ENCODE measurements at places on chromosomes 11 and 22.
A peak's percentile ranks its signal among the peaks of the same experiment; 100 is the strongest.

- DNase-seq, result no peak
These were observed 172.4 kb downstream of the CASP12 start for GRCh38 chr11:104725796-104726408.

GRCh38 chr11:66069715-66070603 is at the start of gene PACS1:
Gene PACS1 (plus strand): TSS chr11:66070272. CDS start chr11:66070487, 215 bp downstream.
- DNase-seq, result peak; percentile 88

DNA sequence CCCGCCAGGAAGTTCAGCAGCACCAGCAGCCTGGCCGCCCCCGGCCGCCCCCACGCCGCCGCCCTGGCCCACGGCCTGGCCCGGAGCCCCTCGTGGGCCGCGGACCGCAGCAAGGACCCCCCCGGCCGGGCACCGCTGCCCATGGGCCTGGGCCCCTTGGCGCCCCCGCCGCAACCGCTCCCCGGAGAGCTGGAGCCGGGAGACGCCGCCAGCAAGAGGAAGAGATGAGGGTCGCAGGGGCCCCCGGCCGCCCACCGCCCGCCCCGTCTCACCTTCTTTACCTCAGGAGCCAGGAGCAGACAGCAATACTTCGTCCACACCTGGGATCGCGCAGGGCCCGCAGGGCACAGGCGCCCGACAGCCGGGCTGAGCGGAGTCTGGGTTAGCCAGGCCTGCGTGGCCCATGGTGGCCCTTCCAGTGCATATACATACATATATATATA is 115.6 kb downstream of the CACNA1I start:
- no peak for DNase-seq

GRCh38 chr11:121550247-121551030 is 97.7 kb upstream of the SORL1-AS1 start:
- no peak for DNase-seq

GRCh38 chr22:29152045-29152953 is 53.4 kb upstream of the EMID1 start:
- DNase-seq, result no peak

DNA sequence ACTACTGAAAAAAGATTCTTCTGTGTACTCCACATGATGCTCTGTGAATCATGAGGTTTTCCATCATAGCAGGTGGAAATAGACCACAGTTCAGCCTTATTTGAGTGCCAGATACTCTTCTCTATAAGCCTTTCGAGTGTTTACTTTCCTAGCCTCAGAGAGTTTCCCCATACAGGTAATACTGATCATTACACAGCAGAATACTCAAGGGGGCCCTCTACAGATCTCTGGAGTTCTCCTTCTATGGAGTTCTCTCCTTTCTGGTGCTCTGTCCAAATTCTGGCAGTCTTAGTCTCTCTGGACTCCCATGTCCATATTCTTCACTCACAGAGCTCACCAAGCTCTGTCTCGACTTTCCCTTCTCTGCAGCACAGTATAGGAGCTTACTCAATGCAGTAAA is 175.7 kb upstream of the CARD18 start:
- no peak for DNase-seq

DNA sequence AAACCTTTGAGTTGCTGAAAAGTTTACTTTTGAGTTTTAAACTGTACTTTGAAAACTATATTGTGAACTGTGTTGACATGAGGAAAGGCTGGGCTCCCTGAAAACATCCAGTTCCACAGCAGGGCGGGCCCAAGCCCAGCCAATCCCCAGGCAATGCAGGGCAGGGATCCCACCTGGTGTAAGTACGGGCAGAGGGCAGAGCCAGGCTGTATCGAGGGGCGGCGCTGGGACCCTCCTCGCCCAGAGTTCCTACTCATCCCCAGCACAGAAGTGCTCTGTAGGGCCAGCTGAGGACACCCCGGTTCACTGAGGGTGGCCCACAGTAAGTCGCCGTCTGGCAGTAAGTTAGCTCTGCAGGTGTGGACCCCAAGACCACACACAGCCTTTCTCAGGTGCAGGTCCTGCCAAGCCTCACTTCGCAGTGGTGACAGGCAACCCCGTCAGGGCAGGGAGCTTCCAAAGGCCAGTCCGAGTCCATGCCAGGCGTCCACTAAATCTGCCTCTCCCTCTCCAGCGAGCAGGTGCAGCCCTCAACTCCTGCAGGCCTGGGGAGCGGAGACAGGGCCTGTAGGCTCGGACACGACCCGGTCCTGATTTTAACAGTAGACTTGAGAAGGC is 6.3 kb downstream of the RASSF7 start:
- DNase-seq, result no peak

DNA sequence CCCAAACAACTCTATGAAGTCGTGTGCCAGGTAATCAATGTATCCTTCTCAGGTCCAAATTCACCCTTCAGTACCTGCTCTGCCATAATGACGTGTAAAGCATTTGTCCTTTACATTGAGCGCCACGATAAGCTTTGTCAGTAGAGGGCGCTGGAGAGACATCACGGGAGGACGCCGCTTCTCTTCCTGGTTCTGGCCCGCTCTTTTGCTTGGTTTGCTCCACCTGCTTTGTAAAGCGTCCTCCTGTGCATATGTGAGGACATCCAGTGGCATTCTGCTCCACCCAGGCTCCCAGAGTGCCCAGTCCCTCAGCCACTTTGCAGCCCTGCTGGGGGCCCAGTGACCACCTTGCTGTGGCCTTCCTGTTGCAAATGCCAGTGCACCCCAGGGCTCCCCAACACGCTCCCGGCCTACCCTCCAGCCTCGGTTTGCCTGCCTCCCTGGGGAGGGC is 61.1 kb downstream of the WT1 start:
- DNase-seq, result peak; percentile 49

- peak; percentile 58 for DNase-seq
These were observed 988 bp downstream of the TNRC6B start for GRCh38 chr22:40178417-40179409.

DNA sequence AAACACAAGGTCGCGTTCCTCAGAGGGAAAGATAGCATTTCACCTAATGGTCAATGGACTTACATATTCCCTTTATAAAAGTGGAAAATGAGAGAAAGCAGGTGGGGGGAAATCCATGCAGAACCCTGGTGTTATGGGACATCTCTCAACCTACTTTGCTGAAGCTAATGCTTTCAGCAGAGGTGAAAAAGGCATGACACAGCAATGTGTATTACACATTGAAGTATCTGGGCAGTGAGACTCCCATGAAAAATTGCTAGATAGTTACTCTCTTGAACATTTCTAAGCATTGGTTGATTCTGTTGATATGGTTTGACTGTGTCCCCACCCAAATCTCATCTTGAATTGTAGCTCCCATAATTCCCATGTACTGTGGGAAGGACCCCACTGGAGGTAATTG is 60.0 kb upstream of the PICALM start:
- no peak for DNase-seq

DNA sequence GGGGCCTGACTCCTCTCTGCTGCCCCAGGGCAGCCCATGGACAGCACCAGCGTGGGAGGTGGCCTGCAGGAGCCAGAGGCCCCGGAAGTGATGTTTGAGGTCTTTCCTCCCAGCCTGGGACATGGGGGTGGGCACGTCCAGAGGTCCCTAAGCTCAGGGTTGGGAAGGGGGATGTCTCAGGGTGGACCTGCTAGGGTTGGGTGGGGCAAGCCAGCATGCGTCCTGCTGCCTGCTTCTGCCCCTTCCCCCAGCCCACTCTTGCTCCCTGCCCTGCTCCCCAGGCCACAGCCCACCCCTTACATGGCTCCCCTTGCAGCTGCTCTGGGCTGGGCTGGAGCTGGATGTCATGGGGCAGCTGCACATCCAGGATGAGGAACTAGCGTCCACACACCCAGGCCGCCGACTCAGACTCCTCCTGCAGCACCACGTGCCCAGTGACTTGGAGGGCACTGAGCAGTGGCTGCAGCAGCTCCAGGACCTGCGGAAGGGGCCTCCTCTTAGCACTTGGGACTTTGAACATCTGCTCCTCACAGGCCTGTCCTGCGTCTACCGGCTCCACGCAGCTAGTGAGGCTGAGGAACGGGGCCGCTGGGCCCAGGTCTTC is 1.3 kb downstream of the FAM180B start:
- no peak for DNase-seq

DNA sequence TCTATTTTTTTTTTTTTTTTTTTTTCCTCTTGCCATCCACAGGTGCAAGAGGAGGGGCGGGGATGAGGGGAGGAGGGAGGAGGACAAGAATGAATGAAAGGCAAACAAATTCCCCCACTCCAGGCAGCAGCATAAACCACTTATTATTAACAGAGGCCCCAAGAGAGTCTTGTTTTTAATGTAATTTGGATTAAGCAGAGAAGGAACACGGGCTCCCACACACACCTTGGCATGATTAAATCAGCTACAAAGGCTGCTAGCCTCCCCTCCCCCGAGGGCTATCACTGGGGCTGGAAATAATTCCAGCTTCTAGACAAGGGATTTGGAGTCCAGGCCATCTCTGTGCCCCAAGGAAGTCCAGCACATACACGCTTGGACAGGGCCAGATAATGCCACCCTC is 93.4 kb upstream of the DRD2 start:
- DNase-seq, result no peak

DNA sequence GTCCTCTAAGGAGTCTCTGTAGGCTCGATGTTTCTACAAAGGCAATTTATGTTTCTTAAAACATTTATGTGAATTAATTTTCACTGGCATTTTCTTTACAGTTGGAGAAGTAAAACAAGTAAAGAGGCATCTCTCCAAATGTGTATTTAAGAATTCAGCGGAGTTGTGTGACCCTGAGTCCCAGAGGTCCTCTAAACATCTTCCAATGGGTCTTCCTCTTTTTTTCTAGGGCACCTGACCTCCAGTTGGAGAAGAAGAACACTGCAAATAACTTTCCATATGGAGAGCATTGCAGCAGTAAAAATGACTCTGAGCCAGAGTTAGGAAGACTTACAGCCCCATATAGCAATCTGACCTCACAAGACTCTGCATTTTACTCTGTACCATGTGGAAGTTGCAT is 480.5 kb upstream of the RAG2 start:
- DNase-seq, result no peak

DNA sequence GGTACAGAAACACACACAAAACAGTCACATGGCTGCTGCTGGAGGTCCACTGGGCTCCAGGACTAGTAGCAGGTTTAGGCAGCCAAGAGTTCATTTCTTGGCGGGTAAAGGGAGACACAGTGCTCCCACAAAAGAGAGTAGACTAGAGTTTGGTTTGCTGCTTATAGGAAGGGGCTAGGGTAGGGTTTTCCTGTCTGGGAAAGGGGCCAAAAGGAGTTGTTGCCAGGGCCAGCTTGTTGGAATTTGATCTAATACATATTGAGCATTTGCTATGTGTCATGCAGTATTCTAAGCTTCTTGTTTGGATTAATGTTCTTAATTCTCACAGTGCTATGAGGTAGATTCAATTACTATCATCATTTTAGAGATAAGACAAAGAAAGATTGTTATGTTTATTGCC is 195.1 kb upstream of the PLET1 start:
- peak; percentile 6 for DNase-seq

DNA sequence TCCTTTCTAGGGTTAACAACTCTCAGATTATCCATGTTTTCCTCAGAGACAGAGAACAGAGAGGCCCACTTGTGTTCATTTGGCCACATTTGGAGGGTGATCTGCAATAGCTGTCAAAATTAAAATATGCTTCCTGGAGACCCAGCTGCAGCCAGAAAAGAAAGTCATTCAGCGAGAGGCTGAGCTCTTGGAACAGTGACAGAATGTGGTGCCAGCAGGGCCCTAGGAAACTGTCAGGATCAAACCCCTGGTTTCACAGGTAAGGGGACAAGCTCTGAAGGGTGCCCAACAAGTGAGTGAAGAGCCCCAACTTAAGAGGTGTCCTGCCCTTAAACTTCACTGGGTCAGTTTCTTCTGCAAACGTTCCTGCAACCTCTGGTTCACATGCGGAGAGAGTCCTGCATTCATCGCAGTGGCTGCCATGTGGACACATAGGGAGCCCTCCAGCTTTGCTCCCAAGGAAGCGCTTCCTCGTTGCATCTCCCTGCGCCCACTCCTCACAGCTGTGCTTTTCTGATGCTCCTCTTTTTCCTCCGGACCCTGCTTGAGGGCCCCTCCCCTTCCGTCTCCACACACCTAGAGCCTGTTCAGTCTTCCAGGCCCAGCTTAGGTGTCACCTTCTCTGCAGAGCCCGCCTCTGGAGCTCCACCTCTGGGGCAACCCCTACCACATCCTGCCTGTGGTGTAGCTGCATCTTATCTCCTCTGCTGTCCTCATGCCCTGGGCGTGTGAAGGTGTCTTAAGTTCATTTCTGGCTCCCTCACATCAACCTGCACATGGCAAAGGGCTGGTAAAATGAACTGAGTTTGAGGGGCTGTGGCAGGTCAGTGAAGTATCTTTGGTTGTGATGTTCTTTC is 3.9 kb downstream of the UCP3 start:
- no peak for DNase-seq

DNA sequence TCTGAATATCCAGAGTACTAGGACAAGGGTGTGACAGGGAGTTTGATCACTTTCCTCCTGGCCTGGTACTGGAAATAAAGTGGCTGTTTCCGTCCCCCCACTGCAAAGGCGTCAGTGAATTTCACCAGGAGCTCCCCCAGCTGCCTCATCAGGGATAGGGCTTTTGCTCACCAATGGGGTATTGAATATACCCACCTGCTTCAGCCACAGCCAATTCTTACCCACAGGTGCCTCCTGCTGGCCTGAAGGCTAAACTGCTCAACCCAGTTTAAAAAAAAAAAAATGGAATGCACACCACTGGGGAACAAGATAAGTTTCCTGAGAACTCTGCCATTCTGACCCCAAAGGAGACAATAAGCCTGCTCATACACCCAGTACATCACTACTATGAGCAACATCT is 65.3 kb upstream of the MS4A8 start:
- no peak for DNase-seq

DNA sequence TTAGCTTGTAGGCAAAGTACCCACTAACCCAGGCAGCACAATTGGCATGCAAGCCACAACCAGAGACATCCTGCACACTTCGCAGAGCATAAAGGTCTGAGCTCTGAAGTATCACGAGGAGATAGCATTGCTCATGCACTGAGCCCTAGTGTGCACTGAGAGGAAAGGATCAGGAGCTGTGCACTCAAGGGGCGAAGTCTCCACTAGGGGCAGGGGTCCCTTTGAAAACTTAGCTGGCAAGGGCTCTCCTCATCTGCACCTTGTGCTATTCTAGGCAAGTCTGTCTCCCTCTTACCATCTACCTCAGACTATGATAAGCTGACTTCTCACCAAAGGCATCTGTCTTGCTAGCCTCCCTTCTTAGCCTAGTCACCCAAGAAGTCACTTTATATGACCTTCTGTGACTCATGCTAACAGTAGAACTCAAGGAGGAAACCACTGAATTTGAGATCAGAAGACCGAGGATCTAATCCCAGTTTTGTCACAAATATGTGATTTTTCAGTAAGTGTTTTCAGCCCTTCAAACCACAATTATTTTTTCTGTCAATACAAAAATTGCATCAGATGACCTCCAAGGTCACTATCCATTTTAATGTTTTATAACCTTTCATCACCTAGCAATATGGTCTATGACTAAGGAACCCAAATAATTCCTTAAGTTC is 1078.0 kb downstream of the NTM start:
- DNase-seq, result no peak

DNA sequence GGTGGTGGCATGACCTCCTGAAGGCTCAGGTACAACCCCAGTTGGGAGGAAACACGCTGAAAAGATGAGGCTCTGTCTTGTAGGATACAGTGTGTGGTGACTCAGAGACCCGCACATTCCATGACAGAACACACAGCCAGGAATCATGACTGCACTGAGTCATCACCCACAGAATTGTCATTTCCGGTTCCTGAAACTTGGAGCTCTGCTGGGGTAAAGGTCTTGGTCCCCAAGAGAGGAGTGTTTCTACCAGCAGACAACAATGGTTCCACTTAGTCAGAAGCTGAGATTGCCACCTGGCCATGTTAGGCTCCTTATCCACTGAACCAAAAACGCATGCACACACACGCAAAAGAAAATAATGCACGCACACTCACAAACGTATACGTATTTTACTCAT is 31.5 kb upstream of the CYB5R3 start:
- peak; percentile 94 for DNase-seq
